ENCODE measurements at places on chromosomes 3 and 15.
A peak's percentile ranks its signal among the peaks of the same experiment; 100 is the strongest.

DNA sequence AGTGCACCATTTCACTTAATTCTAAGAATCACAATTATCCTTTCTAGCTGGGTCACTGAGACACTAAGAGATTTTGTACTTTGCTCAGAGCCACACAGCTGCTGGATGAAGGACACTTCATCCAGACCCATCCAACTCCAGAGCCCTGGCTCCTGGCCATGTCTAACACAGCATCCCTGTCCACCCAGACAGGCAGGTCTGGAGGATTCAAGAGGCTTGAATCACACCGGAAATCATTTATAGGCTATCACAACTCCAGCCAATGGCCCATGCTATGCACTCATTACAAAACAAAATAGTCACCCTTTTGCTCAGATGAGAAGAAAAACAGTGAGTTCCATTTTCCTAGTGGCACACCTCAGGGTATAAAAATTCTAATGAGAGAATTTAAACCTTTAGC lies 198.2 kb upstream of the LMCD1 start:
- no peak for DNase-seq

DNA sequence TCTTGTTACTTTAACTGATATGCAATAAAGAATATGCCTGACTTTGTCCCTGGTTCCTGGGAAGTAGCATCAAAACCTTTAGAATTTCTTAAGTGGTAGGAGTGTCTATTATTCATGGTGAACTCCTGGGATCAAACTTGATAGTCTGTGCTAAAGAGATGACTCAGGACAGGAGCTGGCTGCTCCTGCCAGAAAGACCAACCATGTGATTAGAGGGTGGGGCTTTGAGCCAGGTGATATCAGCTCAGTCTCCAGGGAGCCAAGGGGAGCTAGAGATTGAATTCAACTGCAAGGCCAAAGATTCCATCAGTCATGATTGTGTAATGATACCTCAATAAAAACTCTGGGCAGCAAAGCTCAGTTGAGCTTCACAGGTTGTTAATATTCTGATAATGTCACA lies 20.6 kb upstream of the TMC3 start:
- no peak for DNase-seq

- no peak for DNase-seq
These were observed 63.3 kb downstream of the KLHL6 start for GRCh38 chr3:183491923-183492848.

DNA sequence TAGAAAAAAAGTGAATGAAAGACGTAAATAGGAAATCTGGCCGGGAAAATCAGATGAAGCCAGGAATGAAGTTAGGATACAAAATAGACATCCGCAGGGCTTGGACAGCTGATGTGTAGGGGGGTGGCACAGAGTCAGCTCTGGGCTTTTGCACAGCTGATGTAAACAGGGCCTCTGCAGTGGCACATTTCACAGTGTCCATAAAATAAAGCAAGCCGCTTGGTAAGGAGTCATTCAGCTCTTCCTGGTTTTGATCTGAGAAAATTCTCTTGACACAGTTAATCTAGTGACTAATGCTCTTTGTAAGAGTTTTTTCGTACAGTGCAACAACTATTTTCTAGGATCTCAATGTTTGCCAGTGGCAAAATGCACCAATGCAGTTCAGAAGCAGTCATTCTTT lies 153.3 kb downstream of the USP13 start:
- DNase-seq, result no peak

DNA sequence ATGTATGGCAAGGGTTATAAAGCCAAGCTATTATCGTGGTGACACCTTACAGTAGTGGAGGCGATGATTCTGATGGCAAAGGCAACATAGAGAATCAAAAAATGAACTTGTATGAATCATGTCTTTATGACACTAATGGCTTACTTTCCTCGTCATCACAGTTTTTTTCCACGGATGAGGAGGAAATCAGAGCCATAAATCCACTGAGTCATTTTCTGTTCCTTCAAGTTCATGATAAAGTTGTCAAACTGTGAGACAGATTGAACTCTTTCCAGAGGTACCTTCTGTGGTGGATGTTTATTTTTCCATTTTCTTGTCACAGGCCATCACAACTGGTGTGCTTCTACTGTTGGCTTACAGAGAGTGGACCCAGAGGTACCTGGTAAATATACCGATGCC lies 8.5 kb downstream of the TMEM212 start:
- DNase-seq, result no peak

DNA sequence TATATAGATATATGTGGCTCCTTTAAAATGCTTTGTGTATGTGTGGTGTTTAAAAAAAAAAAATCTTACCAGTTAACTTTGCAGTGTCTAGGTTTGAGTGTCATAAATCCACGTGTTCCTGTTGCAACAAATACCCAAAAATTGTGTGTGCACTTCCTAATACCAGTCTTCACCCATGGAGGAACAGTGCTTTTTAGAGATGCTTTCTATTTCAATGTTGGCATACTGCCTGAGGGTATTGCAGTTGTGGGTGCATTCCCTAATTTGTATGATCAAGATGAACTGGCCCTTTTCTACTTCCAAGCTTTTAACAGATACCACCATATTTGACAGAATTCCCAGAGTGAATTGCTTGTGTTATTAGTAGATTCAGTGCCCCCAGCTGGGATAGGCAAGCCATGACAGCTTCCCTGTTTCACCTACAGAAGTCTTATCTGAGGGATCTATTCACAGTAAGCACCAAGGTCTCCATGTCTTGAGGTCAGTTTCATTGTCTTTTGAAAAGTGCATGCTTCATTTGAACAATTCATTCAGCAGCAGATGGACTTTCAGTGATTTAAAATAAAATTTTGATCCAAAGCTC lies 68.9 kb upstream of the GOLGA6B start:
- no peak for DNase-seq

- DNase-seq, result no peak
These were observed 39.5 kb upstream of the C3orf80 start for GRCh38 chr3:160185751-160186150.

DNA sequence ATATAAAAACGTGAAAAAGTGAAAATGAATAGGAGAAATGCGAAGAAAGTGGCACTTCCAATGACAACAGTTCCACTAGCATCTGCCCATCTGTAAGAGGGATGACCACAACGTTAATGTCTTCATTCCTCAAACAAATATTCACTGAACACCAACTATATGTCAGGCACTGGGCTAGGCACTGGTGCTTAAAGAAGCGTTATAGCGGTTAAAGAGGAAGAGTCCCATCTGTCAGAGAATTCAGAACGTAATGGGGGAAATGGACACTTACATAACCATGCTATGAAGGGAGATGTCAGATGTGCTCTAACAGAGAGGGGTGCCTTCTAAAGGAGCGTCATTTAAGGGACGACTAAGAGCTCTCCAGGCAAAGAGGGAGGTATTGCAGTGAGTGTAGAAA lies 8.2 kb downstream of the RUBCN start:
- no peak for DNase-seq

DNA sequence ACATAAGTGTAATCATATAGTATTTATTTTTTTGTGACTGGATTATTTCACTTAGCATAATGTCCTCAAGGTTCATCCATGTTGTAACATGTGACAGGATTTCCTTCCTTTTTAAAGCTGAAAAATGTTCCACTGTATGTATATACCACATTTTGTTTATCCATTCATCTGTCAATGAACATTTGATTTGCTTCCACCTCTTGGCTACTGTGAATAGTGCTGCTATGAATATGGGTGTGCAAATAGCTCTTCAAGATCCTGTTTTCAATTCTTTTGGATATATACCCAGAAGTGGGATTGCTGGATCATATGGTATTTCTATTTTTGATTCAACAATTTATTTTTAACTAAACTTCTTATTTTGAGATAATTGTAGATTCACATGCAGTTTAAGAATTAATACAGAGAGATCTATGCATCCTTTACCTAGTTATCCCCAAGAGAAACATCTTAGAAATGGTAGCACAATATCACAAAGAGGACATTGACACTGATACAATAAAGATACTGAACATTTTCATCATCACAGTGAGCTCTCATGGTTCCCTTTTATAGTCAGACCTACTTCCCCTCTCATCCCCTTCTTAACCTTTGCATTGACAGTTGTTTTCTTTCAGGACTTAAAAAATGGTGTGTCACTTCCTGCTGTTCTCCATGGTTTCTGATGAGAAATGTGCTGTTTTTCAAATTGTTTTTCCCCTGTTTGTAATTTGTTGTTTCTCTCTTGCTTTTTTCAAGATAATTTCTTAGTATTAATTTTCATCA lies 90.1 kb downstream of the SATB1 start:
- no peak for DNase-seq

- peak; percentile 29 for DNase-seq
These were observed 3.0 kb downstream of the SLC51A start for GRCh38 chr3:196219194-196219969.

DNA sequence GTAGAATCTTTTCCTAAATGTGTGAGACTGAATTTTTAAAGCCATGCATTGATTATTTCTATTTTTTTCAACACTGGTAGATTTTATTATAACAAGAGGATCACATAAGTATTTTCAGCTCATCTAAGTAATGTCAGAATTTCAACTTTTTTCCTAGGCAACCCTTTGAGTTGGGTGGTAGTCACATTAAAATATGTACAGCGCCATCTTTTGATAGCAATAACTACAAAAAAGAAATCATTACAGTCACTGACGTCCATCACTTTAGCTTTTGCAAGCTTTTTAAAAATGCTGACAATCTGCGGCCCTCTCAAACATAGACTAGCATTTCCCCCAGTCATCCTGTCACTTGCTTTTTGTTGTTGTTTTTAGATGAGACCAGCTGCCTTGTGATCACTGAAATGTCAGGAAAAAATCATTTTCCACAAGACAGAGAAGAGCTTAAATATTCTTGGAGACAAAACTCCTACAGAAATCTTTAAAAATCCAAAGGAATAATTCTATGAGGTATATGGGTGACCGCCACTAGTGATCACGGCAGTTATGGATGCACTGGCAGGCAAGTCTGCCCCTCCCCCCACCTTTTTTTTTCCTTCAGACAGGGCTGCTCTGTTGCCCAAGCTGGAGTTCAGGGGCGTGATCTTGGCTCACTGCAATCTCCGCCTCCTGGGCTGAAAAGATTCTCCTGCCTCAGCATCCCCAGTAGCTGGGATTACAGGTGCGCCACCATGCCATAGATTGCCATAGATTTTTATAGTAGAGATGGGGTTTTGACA lies 384.0 kb upstream of the KCNMB2 start:
- no peak for DNase-seq

DNA sequence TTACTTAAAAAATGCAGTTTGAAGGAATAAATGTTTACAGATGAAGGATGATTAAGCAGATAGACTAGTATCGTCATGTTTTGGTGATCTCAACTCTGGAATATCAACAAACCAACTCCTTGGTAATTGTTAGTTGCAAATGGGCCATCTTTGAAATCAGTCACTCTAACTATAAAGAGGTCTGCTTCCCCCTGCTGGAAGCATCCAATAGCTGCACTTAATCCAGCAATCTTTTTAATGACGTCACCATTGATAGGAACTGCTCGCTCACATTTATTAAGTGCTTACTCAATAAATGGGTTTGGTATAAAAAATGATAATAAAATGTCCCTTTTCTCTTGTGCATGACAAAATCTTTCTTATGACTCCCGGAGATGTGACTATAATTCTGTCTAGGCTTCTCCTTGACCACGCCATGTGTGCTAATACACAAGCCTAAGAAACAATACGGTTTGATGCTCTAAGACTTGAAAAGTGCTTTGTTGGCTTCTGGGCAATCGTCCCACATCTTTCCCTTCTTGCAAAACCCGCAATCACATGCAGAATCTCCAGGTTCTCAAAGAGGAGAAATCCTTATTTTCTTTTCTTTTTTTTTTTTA lies 227.6 kb upstream of the POU1F1 start:
- peak; percentile 27 for DNase-seq

GRCh38 chr3:66015841-66016240 lies 22.9 kb downstream of the MAGI1 start:
- no peak for DNase-seq

DNA sequence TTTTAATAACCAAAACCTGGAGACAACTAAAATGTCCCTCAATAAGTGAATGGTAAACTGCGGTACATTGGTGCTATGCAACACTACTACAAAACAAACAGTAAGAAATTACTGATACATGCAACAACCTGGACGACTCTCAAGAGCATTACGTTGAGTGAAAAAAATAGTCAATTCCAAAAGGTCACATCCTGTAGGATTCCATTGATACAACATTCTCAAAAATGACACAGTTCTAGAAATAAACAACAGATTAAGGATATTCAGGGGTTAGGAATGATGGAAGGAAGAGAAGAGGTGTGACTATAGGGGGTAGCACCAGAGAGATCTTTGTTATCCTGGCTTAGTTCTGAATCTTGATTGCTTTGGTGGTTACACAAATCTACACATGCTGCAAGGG lies 72.2 kb downstream of the ZNF148 start:
- no peak for DNase-seq

GRCh38 chr15:70272565-70273355 lies 175.0 kb upstream of the TLE3 start:
- DNase-seq, result no peak

DNA sequence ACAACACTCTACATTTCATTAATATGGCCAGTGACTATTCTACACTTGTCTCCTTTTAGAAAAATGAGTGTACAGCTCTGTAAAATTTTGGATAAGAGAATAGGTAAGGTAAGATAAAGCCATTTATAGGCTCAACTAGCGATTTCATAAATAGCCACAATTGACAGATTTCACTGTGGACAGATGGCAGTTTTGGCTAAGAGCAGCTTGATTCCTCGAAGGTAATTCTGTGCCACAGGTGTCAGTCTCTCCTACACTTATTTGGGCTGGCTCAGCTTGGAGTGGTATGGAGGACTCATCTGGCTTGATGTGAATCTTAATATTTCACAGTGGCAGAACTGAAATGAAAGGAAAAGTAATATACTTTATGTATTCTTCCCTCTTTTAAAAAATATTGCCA lies 536.7 kb upstream of the TBL1XR1 start:
- DNase-seq, result no peak

DNA sequence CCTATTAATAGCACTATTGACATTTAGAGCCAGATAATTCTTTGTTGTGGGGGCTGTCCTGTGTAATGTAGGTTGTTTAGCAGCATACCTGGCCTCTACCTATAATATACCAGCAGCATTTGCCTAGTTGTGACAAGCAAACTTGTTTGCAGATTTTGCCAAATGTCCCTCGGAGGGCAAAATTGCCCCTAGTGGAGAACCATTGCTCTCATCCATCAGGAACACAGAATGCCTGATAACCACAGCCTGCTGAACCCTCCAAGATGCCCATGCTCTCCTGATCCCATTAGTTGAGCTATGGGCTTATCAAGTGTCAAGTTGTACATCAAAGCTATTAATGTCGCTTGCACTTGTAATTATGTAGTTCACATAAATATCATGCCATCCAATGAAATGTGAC lies 15.0 kb upstream of the KBTBD8 start:
- DNase-seq, result no peak

GRCh38 chr15:35783203-35783602 lies 237.2 kb upstream of the DPH6 start:
- DNase-seq, result no peak

- no peak for DNase-seq
These were observed 277.2 kb upstream of the BCHE start for GRCh38 chr3:166114448-166114847.

DNA sequence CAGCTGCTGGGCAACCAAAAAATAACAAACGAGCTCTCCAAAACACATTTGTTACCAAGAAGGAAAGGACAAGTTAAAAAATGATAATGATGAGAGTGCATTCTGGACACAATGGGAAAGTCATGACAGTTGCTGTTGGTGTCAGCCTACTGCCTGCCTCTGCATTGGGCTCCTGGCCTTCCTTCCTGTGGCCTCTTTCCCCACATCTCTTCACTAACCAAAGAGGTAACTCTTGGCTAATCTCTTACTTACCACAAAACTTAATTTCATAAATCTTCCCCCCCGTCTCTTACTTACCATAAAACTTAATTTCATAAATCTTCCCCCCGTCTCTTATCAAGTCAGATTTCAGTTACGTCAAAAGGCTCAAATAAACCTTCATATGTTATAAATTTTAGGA lies 58.6 kb downstream of the AGTR1 start:
- no peak for DNase-seq

GRCh38 chr15:74807282-74807681 lies 5.4 kb upstream of the LMAN1L start:
- DNase-seq, result no peak
